Central memory CD8-positive, alpha-beta T cell (primary cell): ENCODE measurements at places on chromosomes 3 and 15.

DNA sequence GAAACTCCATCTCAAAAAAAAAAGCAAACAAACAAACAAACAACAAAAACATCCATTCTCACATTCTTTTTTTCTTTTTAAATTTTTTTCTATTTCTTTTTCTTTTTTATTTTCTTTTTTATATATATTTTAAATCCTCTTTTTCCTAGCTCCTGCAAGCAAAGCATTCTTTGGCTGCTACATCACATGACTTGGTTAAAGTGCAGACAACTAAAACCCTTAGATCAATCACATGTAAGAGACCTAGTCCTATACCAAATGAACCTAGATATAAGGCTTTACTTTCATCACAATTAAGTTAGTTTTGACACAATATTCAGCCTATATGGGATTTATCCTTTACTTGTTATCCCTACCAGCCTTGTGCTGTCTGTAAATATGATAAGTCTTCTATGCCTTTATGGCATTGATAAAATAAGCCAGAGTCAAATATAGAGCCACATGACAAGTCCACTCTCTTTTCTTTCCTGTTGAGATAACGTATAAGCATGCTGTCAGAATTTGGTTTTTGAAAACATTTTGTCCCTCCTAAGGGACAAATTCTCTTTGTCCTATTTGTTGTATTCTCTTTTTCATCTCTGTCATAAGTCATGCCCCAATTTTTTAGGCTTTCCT is 11.3 kb downstream of the UBR1 start:
- DNase-seq = no peak

DNA sequence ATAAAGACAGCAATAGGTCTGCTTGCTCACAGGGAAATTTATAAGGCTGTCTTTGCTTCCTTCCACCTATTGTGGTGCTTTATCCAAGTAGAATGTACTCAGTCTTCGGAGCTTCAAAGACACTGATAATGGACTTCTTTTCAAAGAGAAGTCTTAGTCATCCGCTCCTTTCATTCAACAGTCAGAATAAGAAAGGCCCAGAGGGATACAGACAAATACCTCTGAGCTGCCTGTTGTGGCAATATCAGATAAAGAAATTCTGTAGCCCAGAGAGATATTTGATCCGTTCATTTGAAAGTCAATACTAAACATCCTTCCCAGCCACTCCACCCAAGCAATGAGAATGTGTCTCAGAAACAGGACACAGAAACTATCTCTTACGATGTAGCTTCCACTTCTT is 110.0 kb downstream of the FHIT start:
- DNase-seq = no peak

- no peak for DNase-seq
These were observed 268.6 kb upstream of the UBE2E1 start for GRCh38 chr3:23537101-23537551.

DNA sequence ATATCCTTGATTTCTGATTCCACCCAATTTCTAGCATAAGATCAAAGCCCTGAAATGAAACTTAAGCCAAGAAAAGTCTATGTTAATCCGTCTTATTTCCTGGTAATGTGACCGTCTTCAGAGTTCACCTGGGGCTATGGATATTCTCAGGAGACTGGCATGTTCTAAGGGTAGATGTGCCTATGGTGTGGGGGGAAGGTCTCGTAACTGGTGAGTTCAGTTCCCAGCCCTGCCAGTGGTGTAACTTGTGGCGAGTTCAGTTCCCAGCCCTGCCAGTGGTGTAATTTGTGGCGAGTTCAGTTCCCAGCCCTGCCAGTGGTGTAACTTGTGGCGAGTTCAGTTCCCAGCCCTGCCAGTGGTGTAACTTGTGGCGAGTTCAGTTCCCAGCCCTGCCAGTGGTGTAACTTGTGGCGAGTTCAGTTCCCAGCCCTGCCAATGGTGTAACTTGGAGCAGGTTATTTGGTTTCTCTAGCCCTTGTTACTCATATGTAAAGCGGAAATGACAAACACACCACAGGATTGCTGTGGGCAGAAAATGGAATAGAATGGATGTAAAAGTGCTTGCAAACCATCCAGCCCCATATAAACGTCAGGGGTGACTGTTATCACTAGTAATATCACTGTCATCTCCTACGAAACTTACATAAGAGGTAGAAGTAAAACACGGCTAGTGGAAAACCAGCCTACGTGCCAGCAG is 30.4 kb downstream of the SLC51A start:
- no peak for DNase-seq

DNA sequence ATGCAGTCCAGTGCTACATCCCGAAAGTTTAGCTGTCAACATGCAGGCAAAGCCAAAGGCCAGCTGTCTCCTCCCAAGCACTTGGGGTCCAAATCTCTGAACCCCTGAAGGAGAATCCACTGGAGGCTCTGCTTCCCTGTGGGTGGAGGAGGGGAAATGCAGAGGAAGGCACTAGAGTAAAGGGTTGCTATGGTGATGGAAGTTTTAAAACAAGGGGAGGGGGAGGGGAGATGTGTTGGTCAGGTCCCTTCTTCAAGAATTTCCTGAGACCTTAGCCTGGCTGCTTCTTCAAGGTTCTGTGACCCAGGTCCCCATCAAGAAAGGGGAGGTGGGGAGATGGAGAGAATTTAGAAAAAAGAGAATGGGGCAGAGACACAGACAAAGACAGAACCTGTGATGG is 2.3 kb downstream of the CAMKV start:
- no peak for DNase-seq

DNA sequence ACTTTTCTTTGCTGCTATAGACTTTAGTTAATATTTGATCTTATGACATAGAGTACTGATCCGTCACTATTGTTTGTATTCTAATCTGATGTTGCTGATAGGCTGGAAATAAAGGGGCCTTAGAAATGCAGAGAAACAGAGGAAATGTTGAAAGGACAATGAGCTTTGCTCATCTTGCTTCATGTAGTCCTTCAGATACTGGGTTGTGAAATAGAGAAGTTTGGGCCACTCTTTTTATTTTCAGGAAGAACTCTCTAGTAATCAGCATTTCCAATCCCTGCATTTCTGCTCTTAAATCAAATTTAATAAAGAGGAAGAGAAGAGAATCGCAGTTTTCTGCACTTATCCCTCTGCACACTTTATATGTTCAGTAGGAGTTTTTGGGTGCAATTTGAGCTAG is 192.8 kb upstream of the THBS1 start:
- no peak for DNase-seq

- DNase-seq = no peak
These were observed 49.4 kb downstream of the DPH6 start for GRCh38 chr15:35496585-35496984.

- DNase-seq = no peak
These were observed 182.6 kb downstream of the TP63 start for GRCh38 chr3:189813647-189814240.

- DNase-seq = no peak
These were observed 6.7 kb downstream of the P2RY12 start for GRCh38 chr3:151377768-151378385.

DNA sequence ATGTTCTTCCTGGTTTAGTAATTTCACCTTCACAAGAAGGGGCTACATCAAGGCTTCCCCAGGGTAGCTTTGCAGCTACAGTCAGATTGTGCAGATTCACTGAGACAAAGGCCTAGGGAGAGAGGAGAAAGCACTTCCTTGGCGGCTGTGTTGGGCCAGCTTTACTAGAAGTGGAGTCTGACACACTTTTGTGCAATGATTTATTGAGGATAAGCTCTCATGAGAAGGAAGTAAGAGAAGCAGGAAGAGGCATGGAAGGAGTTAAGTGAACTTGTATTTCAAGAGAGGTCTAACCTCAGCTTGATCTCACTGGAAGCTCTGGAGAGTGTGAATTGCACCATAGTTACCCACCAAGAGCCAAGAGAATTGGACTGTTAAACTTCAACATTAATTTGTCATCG is 78.9 kb downstream of the TGFBR2 start:
- no peak for DNase-seq

- no peak for DNase-seq
These were observed 122.2 kb upstream of the DCBLD2 start for GRCh38 chr3:99023590-99024192.

- DNase-seq = no peak
These were observed 16.8 kb upstream of the SLC6A1 start for GRCh38 chr3:10975695-10976234.

- no peak for DNase-seq
These were observed 29.4 kb downstream of the EEFSEC start for GRCh38 chr3:128182656-128183055.

GRCh38 chr3:187011915-187012314 is 81.6 kb downstream of the ST6GAL1 start:
- no peak for DNase-seq

DNA sequence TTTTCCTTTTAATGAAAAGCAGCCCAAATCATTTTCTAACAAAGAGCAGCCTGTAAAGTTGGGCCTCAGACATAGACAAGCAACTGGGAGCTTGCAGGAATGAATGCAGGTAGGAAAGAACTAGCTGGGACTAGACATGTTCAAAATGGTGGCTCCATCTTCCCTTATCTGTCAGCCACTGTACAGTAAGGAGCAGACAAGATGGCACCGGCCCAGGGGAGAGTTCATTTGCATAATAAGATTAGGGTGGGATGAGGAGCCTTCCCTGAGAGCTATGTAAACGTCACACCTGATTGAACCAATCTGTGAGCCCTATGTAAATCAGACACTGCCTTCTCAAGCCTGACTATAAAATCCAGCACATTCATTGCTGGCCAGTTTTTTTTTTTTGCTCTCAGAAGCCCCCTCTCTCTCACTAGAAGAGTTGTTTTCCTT is 59.7 kb upstream of the GK5 start:
- no peak for DNase-seq

- DNase-seq = no peak
These were observed 292 bp downstream of the USP4 start for GRCh38 chr3:49339581-49339940.

DNA sequence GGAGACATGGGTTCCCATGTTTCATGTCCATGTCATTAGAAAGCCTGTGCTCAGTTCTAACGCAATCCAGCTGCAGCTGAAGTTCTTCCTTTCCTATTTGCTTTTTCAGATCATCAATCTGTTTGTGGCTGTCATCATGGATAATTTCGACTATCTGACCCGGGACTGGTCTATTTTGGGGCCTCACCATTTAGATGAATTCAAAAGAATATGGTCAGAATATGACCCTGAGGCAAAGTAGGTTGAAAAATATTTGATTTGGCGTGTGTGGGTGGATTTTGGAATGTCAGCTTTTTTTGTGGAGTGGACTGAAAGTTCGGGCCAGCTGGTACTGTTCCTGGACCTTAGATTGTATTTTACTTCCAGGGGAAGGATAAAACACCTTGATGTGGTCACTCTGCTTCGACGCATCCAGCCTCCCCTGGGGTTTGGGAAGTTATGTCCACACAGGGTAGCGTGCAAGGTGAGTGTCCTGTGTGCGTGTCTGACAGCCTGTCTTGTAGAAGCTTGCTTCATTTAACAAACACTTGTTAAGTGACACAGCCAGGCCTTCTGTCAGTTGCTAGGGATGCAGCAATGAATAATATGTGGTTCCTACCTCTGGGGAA is 69.6 kb downstream of the CHDH start:
- no peak for DNase-seq

DNA sequence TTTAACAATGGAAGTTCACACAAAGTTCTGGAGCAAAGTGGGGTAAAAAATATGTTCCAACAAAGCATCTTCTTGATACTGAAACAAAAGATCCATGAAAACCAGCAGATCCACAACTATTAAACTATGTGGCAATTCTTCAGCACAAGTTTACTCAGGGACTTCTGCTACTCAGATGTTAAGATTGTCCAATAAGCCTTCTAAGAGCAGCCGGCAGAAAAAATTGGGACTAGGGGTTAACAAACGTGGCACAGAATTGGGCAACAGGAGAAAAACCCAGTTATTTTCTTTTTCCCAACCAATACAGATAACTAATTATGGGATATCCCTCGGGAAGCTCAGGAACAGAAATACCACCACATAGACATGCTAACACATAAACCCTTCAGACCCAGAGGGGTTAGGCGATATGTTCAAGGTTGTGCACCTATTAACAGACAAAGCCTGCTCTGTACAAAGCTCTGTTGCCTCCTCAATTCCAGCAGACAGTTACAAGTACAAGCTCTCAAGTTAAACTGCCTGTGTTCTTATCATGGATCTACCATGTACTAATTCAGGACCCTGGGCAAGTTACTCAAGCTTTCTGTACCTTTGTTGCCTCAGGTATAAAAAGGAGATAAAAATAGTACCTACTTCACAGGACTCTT is 6.8 kb downstream of the SSR3 start:
- no peak for DNase-seq

GRCh38 chr3:173096994-173097785 is 43.8 kb downstream of the SPATA16 start:
- DNase-seq = no peak

GRCh38 chr3:25662736-25663320 is 1.9 kb downstream of the TOP2B start:
- no peak for DNase-seq

GRCh38 chr15:68991723-68992122 is 22.8 kb upstream of the NOX5 start:
- no peak for DNase-seq

DNA sequence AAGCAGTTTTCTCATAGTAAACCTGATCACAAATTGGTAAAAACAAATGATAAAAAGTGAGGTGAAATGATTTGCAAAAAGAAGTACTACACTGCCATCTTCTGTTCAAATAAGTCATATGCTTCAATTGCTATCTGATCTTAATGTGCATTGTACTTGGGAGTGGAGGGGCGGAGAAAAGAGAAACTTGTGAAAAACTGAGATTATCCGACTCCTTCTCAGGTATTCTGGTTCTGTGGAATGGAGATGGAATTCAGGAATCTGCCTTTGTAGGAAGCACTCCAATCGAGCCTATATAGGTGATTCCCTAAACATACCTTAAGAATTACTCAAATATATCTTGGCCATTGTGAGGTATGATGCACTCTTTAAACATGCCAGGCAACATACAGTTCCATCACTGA is 180.6 kb downstream of the CHL1 start:
- no peak for DNase-seq
